DMS153 (cell line): ENCODE measurements at places on chromosomes 3 and 15.

DNA sequence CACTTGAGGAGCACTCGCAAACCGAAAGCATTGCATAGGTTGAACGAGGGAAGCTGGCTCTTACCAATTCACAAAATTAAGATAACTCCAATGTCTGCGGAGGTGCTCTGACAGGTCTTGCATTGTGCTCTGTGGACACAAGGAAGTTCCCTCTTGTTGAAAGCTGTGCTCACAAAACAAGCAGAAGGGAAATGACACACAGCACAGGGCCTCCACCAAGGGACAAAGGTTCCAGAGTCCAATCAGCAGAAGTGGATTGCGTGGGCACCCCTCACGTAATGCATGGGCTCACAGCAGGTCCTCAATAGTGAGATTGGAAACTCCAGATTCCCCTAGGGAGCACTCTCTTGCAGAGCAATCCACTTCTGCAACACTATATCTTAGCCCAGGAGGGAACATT lies 89.9 kb downstream of the ATP10A start:
- DNase-seq = no peak

DNA sequence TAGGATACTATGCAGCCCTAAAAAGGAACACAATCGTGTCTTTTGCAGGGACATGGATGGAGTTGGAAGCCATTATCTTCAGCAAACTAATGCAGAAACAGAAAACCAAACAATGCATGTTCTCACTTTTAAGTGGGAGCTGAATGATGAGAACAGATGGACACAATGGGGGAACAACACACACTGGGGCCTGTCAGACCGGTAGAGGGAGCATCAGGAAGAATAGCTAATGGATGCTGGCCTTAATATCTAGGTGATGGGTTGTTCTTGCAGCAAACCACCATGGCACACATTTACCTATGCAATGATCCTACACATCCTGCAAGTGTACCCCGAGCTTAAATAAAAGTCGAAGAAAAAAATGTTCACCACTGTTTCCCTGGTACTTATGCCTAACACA lies 17.5 kb downstream of the SENP7 start:
- no peak for DNase-seq

DNA sequence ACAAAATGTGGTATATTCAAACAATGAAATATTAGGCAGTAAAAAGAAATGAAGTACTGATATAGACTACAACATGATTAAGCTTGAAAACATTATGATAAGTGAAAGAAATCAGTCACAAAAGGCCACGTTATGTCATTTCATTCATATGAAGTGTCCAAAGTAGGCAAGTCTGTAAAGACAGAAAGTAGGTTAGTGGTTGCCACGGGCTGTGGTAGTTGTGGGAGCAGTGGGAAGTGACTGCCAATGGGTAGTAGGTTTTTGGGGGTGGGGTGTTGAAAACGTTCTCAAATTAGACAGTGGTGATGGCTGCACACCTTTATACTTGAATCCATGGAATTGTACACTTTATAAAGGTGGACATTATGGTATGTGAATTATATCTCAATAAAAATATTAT lies 12.1 kb downstream of the GALNT15 start:
- no peak for DNase-seq

- DNase-seq = no peak
Observed at GRCh38 chr3:133928903-133929607, 33.4 kb upstream of the RAB6B start.

GRCh38 chr3:72733676-72734075 lies 114.6 kb downstream of the SHQ1 start:
- no peak for DNase-seq

- no peak for DNase-seq
Observed at GRCh38 chr3:194256040-194256945, 94.8 kb downstream of the CPN2 start.

DNA sequence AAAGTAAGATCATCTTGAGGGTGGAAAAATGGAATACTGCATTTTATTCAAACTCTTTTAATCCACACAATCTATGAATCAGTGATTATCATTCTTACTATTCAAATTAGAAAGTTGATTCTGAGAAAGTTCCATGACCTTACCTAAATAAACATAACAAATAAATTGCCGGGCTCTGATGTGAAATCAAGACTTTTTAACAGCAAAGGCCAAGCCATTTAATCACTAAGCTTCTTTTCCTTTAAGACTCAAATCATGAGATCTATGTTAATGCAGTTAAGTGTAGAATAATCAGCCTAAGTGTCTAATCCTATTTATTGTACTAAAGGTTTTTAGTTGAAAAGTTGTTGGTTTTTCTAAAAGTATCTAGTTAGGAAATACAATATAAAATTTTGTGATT lies 857.0 kb downstream of the SI start:
- no peak for DNase-seq

DNA sequence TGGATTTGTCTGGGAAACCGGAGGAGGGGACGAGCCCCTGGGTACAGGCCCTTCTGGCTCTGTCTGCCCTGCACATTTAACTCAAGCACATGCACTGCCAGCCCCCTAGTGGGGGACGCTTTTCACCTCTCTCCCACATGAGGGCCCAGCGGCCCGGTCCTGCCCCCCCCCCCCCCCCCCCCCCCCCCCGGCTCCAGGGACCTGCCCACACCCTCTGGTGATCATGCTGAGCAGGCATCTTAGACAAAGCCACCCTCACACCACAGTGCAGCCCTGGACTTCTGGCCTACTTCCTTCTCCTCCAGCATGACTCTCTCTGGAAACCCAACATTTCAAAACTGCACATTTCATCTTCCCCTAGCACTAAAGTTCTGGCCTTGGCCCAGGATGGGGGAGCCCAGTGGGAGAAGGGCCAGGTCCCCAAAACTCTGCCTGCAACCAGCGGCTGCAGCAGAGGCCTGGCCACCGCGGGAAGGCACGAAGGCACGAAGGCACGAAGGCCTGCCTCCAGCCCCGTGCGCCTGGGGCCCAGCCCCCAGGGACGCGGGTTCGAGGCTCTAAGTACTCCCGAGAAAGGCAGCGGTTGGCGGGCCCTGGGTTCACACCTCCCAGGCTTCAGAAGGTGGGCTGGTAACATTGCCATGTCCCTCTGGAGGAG lies 14.1 kb downstream of the KLF15 start:
- no peak for DNase-seq

- no peak for DNase-seq
Observed at GRCh38 chr15:99283717-99284116, 32.4 kb downstream of the LRRC28 start.

- DNase-seq = peak; percentile 5
Observed at GRCh38 chr15:70704166-70704565, 59.2 kb downstream of the UACA start.

- DNase-seq = peak; percentile 51
Observed at GRCh38 chr3:61358364-61358763, 107.1 kb upstream of the FHIT start.

DNA sequence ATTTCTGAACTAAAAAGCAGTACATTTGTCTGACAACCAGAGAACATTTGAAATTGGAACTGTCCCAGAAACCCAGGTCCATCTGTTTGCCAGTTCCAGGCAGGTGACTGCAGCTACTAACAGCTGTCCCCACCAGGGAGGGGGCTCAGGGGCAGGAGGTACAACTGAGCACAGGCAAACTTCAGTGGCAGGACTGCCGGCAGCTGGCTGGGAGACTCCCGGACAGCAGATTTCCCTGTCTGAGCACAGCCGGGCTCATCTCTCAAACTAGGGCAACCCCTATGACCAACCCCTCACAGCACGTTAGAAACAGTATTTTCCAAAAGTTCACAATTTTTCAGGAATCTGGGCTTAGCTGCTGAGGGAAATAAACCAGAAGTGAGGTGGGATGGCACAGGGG lies 88.8 kb downstream of the MEGF11 start:
- no peak for DNase-seq
